ENCODE measurements at places on chromosomes 5 and 9.

DNA sequence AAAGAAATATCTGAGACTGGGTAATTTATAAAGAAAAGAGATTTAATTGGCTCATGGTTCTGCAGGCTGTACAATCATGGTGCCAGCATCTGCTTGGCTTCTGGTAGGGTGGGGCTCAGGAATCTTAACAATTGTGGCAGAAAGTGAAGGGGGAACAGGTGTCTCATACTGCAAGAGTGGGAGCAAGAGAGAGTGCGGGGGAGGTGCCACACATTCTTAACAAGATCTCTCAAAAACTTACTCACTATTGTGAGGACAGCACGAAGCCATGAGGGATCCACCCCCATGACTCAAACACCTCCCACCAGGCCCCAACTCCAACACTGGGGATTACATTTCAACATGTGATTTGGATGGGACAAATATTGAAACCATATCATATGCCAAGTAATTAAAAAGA, 70.1 kb upstream of the PANK3 start:
- DNase-seq: no peak

- no peak for DNase-seq
Observed at GRCh38 chr5:179111267-179112207, 51.4 kb downstream of the ZNF354C start.

DNA sequence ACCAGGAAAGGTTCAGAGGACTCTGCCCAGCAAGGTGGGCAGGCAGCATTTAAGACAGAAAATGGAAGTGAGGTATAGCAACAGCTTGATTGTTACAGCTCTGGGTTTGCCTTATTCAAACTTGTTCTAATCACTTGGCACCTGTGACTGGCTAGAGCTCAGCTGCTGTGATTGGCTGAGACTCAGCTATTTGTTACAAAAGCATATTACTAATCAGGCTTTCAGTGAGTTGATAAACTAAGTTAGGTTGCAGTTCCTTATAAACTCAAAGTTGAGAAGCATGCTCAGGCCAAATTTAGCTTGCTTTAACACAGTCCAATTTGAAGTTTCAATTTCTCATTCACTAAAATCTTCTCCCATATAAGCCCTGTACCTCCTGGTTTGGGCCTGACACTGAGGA, 56.3 kb downstream of the GDA start:
- no peak for DNase-seq

DNA sequence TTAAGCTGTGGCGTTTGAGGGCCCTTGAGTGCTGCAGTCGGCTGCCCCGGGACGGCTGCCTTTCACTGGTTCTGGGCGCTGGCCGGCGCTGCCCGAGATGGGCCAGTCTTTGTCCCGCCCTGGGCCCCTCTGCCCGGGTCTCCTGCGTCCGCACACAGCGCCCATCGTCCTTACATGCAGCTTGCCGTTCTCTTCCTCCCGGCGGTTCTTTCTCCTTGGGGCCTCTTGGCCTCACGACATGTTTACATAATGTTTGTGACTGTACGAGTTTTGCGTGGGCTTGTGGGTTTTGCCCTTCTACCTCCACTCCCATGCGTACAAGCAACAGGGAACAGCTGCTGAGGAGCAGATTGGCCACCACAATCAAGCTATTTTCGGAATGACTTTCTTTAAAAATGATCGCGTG, 618 bp downstream of the TNPO1 start:
- DNase-seq: no peak

DNA sequence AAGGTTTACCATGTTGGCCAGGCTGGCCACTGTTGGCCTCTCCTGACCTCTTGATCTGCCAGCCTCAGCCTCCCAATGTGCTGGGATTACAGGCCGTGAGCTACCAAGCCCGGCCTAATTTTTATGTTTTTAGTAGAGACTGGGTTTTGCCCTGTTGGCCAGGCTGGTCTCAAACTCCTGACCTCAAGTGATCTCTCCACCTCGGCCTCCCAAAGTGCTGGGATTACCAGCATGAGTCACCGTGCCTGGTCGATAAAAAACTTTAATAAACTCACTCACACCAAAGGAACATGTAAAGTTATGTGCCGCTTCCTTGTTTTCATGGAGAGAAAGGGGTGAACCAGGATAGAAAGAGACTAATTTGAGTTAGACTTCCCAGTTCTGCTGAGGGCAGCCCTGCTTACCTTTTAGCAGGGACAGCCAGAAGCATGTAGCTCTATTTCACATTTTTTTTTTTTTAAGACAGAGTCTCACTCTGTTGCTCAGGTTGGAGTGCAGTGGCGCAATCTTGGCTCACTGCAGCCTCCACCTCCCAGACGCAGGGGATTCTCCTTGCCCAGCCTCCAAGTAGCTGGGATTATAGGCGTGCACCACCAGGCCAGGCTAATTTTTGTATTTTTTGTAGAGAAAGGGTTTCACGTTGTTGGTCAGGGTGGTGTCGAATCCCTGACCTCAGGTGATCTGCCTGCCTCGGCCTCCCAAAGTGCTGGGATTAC, 11.4 kb upstream of the HAUS6 start:
- no peak for DNase-seq

DNA sequence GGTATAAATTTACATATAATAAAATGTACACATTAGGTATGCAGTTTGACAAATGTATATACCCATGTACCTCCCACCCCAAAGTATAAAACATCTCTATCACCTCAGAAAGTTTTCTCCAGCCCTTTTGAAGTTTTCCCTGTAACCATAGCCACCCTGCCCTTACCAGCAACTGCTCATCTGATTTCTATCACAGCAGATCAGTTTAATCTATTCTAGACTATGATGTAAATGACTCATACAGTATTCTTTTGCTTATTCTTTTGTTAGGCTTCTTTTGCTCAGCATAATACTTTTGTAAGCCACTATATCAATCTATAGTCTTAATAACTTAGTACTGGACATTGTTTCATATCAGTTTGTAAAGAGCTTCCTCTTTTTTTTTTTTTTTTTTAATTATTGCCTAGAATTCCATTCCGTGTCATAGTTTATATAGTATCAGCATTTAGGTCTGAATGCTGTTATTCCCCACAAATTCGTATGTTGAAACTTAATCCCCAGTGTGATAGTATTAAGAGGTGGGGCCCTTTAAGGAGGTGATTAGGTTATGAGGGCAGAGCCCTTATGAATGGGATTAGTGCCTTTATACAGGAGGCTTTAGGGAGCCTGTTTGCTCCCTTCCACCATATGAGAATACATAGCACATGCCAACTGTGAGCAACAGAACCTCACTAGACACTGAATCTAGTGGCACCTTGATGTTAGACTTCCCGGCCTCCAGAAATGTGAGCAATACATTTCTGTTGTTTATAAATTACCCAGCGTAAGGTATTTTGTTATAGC, 20.3 kb downstream of the MELK start:
- no peak for DNase-seq

- no peak for DNase-seq
Observed at GRCh38 chr5:99285606-99286005, 356.8 kb upstream of the CHD1 start.

GRCh38 chr9:137128862-137129455, 10.0 kb upstream of the GRIN1 start:
- DNase-seq: no peak

DNA sequence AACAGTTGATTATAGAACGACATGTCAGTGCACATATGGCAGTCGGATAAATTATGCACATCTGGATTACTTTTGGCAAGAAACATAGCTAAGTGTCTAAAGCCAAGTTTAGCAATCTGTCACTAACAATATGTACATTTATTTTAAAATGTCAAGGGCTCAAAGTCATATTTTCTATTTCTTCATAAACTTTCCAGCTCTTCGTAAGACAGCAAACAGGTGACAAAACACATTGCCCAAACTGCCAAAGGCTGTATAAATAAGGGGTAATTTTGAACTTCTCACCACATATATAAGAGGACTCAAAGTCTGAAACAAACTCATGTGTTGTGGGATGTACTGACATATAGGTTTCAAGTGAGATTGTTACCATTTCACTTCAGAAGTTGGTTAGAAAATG, 237.2 kb downstream of the ARL15 start:
- DNase-seq: no peak

GRCh38 chr9:100206899-100207298, 107.9 kb downstream of the INVS start:
- DNase-seq: no peak

DNA sequence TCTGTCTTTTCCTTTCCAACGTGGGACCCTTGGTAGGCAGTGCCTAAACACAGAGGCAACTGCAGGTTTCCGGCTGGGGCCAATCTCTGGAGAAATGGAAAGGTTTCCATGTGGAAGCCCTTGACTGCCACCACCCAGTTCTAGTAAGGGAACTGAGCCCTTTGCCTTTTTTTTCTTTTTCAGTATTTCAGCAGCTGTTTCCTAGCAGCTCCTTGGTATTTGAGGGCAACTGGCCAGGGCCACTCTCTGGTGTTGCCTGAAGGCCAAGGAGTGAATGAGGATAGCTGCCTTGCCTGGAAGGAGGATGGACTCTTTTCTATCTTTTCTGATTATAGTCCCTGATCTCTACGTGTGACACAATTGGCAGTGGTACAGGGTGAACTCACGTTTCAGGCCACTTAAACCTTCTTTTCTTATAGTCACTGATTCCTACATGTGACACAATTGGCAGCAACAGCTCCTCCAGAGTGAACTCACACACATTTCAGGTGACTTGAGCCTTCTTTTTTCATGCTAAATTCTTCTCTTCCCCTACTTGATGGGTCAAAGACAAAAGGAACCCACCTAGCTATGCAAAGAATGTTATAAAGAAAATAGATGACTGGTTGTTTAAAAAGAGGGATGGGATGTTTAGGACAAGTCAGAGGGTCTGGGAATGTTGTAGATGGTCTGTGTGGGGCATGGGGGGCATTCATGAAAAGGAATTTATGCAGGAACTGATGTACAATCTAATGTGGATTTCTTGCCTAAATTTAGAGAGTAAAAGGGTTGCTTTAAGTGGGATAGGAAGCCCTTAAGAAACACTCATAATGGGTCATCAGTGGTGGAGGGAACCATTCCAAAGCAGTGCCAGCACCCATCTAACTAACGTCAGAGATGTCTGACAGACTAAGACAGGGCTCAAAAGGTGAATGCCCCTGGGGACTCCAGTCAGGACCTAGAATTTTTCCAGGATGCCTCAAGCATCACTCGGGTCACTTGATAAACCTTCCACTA, 190.1 kb downstream of the TMEM232 start:
- no peak for DNase-seq

DNA sequence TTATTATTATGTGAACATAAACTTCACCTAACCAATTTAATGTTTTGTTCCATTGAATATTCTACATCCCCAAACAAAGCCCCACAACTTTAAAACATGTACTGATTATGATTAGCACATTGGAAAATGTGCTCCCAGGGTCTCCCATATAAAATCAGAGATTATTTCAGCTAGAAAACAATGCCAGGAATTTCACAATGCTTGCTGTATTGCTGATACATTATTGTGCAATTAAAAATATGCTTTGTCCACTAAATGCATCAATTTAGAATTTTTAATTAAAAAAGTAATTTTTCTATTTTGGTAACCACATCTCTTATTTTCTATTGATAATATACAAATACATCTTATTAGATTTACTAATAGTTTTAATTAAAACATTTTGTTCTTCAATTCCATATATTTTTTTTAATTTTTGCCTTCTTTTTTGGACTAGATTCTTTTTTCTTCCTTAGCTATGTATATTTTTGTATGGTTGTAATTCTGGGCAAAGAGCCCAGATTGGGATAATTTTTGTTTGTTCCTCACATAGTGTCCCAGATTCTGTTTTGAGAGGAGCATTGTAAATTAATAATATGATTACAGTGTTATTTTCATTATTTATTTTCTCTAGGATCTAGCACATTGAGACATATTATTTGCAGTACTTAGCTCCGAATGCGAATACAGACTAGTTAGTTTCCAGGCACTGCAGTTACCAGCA, 241.5 kb upstream of the CDH18 start:
- no peak for DNase-seq

GRCh38 chr9:69574057-69574456, 98.1 kb downstream of the APBA1 start:
- DNase-seq: no peak

- no peak for DNase-seq
Observed at GRCh38 chr9:136686534-136686793, 793 bp downstream of the AGPAT2 start.

DNA sequence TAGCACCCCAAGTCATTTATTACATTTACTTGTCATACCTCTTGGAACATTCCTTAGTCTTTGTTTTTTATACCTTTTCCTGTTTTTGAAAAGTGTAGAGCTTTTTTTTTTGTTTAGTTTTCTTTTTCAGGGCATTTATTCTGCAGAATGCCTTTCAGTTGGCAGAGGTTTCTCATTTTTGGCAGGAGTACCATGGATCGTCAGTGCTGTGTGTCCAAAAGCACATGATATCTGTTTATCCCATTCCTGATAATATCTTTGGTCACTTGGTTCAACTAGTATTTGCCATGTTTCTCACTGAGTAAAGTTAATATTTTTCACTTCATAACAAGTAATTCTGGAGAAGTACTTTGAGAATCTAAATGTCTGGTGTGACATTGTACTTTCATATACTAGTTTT, 10.7 kb downstream of the OGN start:
- no peak for DNase-seq

DNA sequence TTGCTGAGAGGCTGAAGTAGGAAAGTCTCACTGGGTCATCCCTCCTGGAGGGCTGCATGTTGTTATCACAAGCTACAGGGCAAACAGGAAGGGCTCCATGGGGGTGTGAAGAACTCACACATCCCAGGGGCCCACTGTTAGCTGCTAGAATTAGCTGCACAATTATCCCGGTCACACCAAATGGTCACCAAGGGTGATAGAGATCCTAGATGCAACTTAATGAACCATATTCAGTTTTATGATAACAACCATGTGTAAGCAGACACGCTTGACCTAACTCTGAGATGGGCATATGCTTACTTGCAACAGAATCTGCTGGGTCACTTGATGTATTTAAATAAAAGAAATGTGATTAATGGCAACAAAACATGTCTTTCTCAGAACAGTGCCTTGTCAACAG, 143.5 kb upstream of the C6 start:
- DNase-seq: no peak

DNA sequence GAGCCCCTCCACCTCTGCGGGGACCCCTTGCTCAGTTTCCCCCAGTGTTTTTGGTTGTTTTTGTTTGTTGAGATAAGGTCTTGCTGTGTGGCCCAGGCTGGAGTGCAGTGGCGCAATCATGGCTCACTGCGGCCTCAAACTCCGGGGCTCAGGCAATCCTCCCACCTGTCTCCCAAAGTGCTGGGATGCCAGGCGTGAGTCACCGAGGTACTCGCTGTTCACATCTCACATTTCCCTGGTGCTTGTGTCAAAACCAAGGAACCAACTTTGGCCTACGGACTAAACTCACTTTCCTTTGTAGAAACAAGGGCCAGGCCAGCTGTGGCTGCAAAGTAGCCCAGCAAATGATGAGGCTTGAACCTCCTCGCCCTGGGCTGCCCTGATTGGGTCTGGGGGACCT, 9.7 kb upstream of the AJM1 start:
- no peak for DNase-seq

GRCh38 chr5:154995679-154996078, 17.9 kb upstream of the KIF4B start:
- DNase-seq: no peak

GRCh38 chr5:59197911-59198310, 615.0 kb downstream of the RAB3C start:
- no peak for DNase-seq

Measured in cortex of kidney (tissue), 1 donor.